Subcutaneous preadipocyte (primary cell): ENCODE measurements at places on chromosomes 11 and 22. TPM values are rescaled to one million over a fixed set of nuclear protein-coding genes. Genes with fewer than 3 reads are reported as not detected.

The CNIH2 gene
- total RNA-seq, result 0.73 TPM in 1 of 2 replicates, not detected in the other

The DEUP1 gene
- total RNA-seq, result not detected in 2 replicates

The OR2AG2 gene
- total RNA-seq, result under 0.01 and 0.20 TPM in 2 replicates

The OR8G1 gene
- total RNA-seq, result not detected in 2 replicates

The OR2AG1 gene
- under 0.01 TPM in 1 of 2 replicates, not detected in the other for total RNA-seq
